Activated CD4-positive, alpha-beta T cell treated with anti-CD3 and anti-CD28 coated beads for 4 hours (primary cell): ENCODE measurements at places on chromosomes 4 and X.

DNA sequence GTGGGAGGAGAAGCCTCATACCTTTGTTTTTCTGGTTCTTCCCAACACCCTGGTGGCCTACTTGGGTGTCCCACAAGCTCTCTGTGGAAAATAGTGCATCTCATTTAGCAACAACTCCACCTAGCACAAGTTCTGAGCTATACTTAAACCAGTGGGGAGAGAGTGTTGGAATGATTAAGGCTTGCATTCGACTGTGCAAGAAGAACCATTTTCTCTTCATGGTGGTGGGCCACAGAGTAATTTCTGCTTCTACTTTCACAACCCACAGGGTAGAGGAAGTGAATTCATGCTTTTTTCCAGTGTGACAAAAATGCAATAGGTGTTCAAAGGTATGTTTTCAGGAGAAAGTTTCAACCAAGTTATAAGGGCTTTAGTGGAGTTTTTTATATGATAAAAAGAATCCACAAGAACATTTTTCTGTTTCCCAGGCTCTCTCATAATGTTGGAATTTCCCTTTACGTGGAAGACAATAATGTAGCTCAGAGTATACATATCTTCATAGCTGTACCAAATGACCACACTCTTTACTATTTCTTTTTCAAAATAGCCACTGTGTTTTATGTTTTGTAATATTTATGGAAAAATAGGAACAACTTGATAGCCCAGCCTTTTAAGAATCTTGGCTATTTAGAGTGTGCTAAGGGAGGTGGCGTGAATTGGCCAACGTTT is 80.3 kb upstream of the HHIP start:
- DNase-seq: no peak

GRCh38 chr4:88077911-88078524 is 70.6 kb downstream of the PKD2 start:
- DNase-seq: no peak

DNA sequence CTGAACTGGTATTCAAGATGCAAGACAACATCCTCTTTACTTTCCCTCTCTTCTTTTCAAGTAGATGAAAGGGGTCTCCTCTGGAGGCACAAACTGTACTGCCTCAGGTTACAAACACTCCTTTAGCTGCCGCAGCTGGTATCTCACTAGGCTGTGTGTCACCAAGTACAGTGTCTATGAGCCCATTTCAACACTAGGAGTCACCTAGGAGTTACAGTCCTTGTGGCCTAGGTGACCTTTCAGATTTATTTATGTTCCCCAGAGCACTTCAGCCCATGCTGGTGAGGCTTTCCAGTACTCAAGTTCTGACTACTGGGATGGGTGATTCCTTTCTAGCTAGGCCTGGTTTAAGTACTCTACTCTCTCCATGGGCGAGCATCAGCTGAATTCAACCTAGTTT is 32.4 kb upstream of the TMLHE start:
- no peak for DNase-seq

- no peak for DNase-seq
These were observed 62.0 kb downstream of the HTRA3 start for GRCh38 chr4:8331575-8331955.

DNA sequence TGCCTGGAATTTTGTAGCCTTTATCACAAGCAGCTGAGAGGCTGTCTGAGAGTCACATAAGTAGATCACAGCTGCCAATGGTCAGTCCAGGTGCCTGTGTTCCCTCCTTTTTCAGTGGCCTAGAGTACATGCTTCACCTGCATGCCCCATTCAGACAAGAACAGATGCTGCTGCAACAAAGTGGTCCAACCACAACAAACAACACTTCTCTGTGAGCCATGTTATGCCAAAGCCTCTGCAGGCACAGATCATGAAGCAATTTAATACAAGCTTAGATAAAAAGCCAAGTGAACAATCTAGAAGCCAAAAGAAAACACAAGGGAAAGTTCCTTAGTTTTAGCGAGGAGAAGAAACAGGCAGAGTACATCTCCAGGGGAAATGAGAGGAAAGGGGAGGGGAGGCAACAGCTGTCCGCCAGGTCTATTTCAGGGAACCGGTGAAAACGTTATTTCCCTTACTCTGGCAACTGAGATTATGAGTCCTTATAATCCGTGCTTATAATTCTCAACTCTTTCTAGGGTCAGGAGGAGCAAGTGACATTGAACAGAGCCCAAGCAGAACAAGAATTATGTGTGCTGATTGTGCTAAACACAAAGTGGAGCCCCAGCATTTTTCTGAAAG is 92.6 kb downstream of the TSPAN5 start:
- DNase-seq: no peak

GRCh38 chrX:18886344-18887161 is 97.4 kb downstream of the PHKA2 start:
- DNase-seq: peak; percentile 40

DNA sequence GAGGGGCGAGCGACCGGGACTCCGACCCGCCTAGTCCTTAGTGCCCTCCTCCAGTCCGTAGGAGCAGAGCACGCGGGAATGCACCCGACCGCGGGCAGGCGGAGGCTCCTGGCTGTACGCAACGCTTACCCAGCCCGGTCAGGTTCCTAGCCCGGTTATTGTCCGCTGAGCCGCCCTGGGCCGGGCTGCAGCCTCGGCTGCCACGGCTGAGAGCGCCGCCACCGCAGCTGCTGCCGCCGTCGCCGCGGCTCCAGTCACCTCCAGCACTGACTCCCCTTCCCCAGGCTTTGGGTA is at the start of gene AMER1:
AMER1 (minus strand) TSS at position 268 of the 294 bp plus-strand sequence. CDS start 12,422 bp downstream, outside the sequence.
- no peak for DNase-seq

- no peak for DNase-seq
These were observed 99.4 kb downstream of the C4orf51 start for GRCh38 chr4:145779319-145779801.
